ENCODE measurements at places on chromosomes 12 and 14.

DNA sequence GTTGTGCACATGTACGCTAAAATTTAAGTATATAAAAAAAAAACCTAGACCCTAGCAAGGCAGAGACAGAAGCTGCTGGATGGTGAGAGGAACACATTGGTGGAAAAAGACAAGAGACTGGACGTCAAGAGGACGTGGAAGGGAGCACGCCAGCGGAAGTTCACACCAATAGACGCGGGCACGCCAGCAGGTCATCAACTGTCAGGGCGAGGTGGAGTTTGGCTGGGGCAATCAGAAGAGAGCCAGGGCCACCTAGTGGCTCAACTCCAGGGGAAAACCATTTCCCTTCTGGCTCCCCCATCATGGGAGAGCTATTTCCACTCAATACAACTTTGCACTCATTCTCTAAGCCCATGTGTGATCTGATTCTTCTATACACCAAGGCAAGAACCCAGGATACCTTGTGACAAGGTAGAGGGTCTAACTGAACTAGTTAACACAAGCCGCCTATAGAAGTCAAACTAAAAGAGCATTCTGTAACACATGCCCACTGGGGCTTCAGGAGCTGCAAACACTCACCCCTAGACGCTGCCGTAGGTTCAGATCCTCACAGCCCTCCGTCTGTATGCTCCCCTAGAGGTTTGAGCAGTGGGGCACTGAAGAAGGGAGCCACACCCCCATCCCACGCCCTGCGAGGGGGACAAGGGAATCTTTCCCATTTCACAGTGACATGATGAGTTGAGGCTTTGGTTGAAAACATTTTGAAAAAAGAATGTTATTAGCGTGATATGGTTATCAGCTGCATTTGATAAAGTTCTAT is 702.7 kb downstream of the TMTC2 start:
- no peak for DNase-seq

DNA sequence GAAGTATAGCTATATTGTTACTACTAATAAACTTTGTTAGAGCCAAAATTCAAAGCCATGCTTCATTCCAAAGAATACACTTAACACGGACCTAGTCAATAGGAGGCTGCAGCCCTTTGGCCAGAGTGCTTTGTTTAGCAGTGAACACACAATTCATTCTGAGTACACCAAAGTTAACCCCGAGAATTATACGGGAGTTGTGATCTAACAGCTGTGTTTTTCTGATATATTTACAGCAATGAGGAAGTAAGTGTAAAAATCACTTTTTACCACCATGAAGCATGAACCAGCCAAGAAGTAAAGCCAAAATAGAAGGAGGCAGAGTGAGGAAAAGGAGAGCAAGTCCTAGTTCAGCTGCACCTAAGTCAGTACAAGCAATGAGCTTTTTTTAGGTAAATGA is 156.8 kb upstream of the PDE3A start:
- no peak for DNase-seq

DNA sequence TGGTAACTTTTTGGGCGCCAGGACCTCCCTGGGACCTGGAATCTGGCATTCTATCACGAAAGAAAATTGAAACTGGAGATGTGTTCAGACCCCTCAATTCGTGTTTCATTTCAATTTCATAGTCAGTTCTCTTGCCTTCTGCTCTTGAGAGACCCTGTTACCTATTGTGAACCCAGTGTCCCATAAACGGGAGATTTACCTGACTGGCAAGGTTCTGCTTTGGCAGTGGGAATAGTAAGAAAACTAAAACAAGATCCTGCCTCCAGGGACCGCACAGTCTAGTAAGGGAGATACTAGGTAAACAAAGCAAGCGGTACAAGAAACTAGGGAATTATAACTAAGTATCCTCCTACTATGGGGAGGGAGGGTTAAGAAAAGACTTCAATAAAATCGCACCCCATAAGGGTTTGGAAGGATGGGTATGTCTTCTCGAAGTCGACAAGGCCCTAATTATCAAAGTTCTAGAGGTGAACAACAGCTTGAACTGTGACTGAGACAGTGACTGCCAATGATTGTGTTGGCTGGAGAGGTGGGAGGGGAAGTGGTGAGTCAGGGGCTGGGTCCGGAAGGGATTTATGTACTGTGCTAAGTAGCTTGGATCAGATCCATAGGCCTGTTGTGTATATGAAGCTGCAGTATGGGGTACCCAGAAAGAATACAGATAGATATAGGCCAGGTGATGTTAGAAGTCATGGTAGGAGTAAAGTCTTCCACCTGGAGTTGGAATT is 754 bp downstream of the ACSS3 start:
- DNase-seq, result no peak

DNA sequence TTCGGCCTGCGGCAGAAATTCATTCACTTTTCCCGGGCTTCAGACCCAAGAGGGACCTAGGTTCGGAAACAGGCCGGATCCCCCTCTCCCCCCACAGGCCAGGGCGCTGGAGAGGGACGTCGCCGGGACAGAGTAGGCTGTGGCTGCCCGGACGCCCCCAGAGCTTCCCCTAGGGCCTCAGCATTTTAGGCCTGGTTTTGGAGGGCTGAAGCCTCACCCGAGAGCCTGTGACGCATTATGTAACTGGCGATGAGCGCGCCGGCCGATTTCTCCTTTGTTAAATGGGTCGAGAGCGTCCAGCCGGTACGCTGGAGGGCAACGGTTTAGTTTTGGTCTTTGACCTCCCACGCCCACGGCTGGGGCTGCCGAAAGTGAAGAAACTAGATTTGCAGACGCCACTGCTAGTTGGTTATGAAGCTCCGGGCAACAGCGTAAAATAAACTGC is 657 bp downstream of the PEBP1 start:
- no peak for DNase-seq

DNA sequence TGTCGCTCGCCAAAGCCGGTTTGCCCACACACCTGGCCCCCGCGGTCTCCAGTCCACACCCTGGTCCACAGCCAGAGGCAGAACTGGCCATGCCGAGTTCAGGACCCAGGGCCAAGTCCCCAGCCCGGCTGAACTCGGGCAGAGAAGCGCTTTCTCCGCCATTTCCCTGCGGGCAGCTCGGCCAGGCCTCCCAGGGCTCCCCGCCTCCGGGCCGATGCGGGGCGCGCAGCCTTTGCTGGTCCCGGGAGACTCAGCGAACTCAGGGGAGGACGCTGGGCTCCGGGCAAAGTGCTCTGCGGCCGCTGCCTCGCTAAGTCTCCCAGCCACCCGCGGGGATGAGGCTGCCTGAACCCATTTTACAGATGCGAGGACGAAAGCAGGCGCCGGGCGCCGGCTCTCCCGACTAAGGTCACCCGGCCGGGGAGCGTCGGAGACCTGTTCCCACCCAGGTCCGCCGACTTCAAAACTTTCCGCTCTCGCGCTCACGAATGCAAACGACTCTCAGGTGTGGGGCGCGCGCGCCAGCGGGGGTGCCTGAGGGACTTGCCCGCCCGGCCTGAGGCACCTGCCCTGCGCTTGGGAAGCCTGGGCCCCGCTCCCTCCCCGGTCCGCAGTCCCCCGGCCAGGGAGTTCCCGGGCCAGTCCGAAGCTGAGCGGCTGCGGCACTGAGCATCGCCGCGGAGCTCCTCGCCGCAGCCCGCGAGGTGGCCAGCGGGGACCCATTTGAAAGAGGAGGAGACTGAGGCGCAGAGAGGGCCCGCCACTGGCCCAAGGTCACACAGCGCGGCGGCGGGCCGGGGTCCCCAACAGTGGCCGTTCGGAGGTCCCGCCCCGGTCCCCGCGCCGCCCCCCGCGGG is 627 bp downstream of the TESC start:
- no peak for DNase-seq

DNA sequence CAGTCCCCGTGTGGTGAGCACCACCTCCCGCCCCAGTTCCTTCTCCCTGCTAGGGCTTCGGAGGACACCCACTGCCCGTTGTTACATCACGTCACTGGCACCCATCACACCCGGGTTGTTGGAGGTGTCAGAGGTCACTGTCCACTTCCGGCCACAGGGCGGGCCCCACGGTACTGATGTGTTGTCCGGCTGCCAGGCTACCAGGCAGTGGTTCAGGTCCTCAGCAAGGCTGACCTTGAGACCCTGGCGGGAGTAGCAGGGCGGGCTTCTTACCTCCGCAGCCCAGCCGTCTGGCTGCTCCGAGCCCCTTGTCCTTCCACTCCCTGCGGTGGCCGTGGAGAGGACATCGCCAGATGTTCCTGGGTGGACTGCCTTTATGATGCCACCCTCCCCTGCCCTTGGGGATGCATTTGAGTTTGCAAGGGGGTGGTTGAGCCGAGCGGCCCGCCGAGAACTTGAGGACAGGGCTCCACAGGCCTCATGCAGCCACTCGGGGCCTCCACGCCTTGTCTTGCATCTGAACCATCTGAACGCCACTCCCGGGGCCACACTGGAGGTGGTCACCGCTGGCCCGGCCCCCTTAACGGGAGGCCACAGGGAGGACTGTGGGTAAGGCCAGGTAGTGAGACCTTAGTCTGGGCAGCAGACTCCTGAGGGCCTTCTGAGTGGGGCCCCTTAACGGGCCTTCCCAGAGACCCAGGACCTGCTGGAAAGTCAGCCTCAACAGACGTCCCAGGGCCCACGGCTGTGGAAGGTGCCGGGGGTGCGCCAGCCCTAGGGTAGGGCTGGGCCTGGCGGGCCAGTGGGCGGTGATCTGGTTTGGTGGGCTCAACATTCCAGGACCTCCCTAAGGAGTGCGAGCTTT is 27.1 kb upstream of the PLD4 start:
- no peak for DNase-seq

DNA sequence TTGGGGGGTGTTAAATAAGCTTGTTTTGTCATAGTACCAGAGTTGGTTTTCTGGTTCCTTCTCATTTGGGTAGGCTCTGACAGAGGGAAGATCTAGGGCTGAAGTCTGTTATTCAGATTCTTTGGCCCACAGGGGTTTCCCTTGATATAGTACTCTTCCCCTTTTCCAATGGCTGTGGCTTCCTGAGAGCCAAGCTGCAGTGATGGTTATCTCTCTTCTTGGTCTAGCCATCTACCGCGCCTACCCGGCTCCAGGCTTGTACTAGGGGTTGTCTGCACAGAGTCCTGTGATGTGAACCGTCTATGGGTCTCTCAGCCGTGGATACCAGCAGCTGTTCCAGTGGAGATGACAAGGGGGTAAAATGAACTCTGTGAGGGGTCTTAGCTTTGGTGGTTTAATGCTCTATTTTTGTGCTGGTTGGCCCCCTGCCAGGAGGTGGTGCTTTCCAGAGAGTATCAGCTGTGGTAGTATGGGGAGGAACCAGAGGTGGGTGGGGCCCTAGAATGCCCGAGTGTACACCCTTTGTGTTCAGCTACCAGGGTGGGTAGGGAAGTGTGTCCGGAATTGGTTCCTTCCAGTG is 209.7 kb downstream of the GPHN start:
- no peak for DNase-seq

GRCh38 chr12:102960766-102961465 is 3.4 kb downstream of the ASCL1 start:
- no peak for DNase-seq

- DNase-seq, result no peak
Observed at GRCh38 chr12:71871116-71871515, 31.6 kb downstream of the TBC1D15 start.

- no peak for DNase-seq
Observed at GRCh38 chr14:104931771-104932675, 7.3 kb downstream of the PLD4 start.

GRCh38 chr12:41715256-41715655 is 429.4 kb downstream of the GXYLT1 start:
- no peak for DNase-seq

DNA sequence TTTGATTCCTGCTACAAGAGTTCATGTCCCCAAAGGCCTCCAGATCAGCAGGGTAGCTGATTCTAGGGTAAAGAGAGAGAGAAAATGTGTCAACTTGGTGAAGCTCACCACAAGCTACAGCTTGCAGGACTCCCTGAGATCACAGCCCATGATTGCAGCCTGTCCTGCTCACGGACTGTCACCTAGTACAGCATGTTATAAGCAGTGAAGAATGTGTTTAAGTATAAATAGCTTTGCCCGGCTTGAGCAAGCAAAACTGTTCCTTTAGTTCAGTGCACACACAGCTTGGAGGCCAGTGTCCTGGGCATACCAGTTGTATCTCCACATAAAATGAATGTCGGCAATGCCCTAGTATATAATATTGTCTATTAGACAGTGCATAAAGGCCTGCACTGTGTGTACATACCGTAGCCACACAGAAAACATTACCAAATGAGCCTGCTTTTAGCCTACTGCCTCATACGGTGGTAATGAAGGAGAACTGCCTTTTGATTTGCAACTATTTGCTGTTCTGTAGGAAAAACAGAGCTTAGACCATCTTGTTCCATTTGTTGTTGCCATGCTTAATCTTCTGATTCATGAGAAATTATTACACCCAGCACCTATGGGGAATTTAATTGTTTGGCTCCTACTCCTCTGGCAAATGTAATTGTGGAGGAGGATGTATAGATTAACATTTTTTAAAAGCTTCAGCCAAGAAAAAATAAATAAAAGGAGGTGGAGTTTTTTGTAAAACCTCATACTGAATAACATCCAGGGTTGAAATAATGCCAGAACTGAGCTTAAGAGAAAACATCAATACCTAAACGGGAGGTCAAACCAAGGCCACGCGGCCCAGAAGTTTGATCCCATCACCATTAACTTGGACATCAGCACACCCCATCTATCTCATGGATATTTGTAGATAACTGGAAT is 108.1 kb upstream of the G2E3 start:
- DNase-seq, result no peak

DNA sequence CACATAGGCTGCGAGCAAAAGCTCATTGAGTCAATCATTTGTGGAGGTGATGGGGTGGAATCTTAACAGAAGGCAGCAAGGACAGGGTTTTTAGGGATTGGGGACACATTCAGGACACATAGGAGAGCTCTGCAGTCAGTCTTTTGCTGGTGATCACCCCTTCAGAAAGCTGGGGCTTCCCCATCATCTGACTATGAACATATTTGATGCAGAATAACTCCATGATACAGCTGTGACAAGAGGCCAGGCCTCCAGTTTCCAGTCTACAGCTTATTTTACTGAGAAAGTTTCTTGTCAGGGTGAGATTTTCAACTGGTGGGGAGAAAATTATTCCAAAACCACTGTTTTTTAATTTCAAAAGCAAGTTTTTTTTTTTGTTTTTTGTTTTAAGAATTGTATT is 134.2 kb downstream of the TMEM30B start:
- DNase-seq, result no peak

DNA sequence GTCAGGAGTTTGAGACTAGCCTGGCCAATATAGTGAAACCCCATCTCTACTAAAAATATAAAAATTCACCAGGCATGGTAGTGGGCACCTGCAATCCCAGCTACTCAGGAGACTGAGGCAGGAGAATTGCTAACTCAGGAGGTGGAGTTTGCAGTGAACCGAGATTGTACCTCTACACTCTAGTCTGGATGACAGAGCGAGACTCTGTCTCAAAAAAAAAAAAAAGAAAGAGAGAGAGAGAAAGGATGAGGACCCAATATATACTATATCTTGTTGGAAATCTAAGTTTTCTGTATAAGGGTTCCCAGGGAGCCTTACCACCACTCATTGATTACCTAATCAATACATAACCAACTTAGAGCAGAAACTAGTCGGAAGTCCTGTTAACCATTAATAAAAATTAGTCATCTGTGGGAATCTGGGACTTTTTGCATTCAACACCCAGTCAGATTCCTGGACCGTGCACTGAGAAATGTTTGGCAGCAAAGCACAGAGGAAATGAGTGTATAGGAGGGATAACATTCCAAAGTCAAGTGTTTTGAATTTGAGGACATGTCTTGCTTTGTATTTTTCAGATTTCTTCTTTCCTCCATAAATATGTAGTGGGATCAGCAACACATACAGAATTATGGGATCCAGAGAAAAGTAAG is 44.8 kb upstream of the NR2C1 start:
- DNase-seq, result no peak

- no peak for DNase-seq
Observed at GRCh38 chr14:89908712-89909450, 45.6 kb downstream of the EFCAB11 start.
